Activated CD8-positive, alpha-beta memory T cell treated with anti-CD3 and anti-CD28 coated beads for 48 hours (primary cell): ENCODE measurements at places on chromosomes 11 and 22.

- DNase-seq: no peak
These were observed 28.9 kb upstream of the CARD18 start for GRCh38 chr11:105168457-105168856.

- no peak for DNase-seq
These were observed 66.7 kb downstream of the PDE2A start for GRCh38 chr11:72607496-72607895.

- DNase-seq: no peak
These were observed 174.7 kb upstream of the CADM1 start for GRCh38 chr11:115678942-115679341.

DNA sequence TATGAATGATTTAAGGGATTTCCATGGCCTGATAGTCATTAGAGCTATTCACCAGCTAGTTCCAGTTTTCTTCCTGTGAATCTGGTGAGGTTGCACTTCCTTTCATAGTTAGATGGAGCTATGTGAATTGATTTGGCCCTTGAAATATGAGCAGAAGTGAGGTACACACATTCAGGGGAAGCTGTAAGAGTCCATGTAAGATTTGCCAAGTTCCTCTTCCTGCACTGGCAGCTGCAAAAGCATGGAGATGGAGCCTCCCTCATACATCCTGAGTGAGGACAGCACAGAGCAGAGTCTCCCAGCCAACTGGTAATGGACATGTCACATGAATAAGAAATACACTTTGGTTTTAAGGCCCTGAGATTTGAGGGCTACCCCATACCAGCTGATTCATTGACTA is 111.7 kb downstream of the CD44 start:
- no peak for DNase-seq

- no peak for DNase-seq
These were observed 4.2 kb downstream of the CLDN5 start for GRCh38 chr22:19520007-19520406.

GRCh38 chr11:33645686-33646085 is 54.9 kb downstream of the C11orf91 start:
- DNase-seq: no peak

DNA sequence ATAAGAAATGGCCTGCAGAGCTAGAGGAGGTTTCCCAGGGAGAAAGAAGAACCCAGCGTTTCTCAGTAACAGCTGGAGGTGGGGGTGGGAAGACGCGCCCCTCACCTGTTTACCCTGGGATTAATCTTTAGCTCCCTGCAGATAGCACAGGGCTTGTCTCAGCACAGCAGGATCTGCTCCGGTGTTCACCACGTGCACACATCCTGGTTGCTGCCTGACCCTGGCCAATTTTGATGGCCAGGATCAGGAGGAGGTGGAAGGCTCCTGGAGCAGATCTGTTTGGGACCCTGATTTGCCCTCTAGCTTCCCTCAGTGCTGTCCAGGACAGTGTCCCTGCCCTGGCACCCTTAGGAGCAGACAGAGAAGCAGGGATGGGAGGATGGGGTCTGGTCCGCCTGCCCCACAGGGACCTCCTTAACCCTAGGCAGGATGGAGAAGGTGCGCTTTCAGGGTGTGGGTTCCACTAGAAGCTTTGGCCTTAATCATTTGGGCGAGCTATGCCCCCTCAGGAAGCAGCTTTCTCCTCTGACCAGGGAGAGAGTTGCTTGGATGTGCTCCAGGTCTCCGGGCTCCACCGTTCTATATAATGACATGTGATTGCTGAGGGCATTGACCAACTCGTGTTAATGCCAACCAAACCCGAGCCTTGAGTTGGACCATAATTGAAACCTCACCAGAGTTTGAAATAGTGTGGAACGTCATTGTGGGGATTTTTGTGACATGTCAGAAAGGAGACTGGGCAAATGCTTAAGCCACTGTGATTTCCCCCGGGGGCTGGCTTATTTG is 19.3 kb downstream of the UPB1 start:
- no peak for DNase-seq
